ENCODE measurements at places on chromosomes 3 and 15.

- DNase-seq = no peak
Observed at GRCh38 chr3:87822563-87822962, 236.2 kb downstream of the CGGBP1 start.

GRCh38 chr3:114101101-114101500 is 44.6 kb downstream of the QTRT2 start:
- no peak for DNase-seq

GRCh38 chr15:85010071-85010385 is 28.4 kb downstream of the PDE8A start:
- no peak for DNase-seq

GRCh38 chr3:138222131-138222941 is 35.2 kb downstream of the ARMC8 start:
- DNase-seq = no peak

- no peak for DNase-seq
Observed at GRCh38 chr15:39828374-39828931, 45.8 kb upstream of the FSIP1 start.

DNA sequence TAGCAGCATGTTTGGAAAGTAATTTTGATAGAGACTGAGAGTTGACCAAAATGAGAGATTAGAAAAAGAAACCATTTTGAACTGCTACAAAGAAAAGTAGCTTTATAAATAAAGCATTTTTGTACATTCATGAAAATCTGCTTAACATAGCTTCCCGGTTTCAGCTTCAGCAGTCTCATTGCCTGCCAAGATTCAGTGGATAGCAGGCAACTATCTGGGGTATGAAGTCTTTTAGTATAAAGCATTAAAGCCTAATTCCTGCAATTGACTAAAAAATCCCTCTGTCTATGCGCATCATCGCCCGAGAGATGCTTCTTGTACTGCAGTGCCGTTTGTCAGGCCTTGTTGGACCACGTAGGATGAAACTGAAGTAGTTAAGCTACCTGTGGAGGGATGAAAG is 588.4 kb downstream of the NAALADL2 start:
- DNase-seq = no peak

GRCh38 chr15:70478251-70478990 is 284.9 kb downstream of the UACA start:
- DNase-seq = peak; percentile 75

DNA sequence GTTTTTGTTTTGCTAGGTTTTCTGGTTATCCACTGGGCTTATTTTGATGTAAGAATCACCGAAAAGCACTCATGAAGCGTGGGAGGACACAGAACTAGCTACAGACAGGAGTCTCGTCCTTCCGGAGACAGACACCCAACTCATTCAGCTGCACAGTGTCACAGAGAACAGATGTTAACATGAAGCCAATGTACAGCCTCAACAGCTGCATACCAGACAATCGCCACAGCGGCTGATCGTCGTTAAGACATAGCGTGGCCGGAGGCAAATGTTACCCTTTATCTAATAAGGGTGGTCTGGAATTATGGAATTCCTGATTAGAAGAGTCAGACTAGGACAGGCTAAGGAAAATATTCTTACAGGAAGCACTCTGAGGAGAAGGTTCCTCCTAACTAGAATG is 1.1 kb upstream of the PYGO1 start:
- no peak for DNase-seq

- DNase-seq = no peak
Observed at GRCh38 chr3:64977308-64978100, 289.7 kb upstream of the ADAMTS9 start.

DNA sequence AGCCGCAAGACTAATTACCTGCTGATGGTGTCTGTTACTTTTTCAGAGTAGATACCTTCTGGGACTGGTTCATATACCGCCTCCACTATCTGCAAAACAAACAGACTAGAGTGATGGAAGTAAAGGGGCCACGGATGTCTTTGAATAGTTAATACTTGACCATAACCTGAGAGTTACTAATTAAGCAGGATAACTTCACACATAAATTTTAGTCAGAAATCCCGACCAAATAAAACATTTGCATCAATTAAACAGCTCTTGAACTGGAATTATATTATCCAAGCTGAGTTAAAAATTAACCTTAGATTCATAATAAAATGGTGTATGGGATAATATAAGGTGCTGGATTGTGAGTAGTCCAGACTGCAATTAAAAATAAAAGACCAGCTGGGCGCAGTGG is 167.7 kb downstream of the NEK10 start:
- DNase-seq = no peak

- DNase-seq = no peak
Observed at GRCh38 chr3:25015599-25015998, 412.5 kb upstream of the RARB start.
